ENCODE measurements at places on chromosomes 4 and X. TPM values are rescaled to one million over a fixed set of nuclear protein-coding genes. Genes with fewer than 3 reads are reported as not detected.

Gene UCHL1
- polyA plus RNA-seq, result 97.5 TPM

Gene SPRY1
- 86.0 TPM for polyA plus RNA-seq

- no peak for DNase-seq
Measured at GRCh38 chr4:53183754-53184153, 182.1 kb downstream of the SCFD2 start.

DNA sequence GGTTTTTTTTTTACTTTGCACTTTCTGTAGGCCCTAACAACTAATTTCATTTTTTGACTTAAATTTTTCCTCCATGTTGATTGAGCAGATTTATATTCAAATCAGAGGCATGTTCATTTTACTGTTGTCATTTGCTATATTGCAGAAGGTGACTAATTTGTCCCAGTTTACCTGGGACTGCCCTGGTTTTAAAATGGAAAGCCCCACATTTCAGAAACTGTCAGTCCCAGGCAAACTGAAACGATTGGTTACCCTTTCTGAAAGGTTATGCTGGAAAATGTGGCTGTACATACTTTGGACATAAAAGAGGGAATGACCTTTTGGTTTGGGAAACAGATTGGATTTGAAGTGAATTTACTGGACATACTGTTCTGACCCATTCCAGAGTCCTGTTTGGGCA lies 160.0 kb downstream of the SPCS3 start:
- DNase-seq, result no peak

- no peak for DNase-seq
Measured at GRCh38 chr4:68708566-68708965, 38.1 kb upstream of the UGT2B15 start.

- no peak for DNase-seq
Measured at GRCh38 chr4:93865650-93866049, 37.1 kb downstream of the ATOH1 start.

- DNase-seq, result peak; percentile 10
Measured at GRCh38 chr4:170589597-170590191, 499.9 kb upstream of the AADAT start.

All from renal pelvis (tissue), 12 donors.